NCI-H2107 (cell line): ENCODE measurements at places on chromosomes 2 and 18.

DNA sequence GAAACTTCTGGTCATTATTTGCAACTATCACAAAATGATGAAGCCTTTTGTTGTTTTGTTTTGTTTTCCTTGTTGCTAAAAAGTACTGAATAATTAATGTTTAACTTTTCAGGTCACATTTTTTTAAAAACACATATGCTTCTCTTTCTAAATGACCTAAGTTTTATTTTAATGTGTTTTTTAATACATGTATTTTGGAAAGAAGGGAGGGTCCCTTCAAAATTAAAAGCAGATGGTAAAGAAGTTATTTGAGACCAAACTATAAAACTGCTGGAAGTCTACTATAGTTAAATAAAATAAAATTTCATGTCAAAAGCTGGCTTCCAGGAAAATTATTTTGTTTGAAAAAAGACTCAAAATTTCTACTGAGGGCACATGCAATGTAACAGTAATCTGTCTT, 39.5 kb upstream of the ASNSD1 start:
- DNase-seq, result no peak

DNA sequence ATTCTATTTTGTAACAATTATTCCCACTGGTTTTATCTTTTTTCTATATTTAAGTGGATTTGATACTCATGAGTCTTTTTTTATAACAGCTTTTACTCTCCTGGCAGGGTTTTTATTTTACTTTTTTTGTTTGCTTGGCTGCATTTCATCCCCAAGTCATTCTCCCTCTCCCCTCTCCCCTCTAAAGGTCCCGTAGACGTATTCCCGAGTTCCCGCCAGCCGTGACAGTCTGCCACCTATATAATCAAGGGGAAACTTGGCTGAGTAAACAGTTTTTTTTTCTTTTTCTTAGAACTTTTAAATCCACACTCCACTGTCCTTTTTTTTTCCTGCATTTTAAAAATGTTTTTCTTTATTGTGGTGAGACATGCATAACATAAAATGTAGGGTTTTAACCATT, 433.1 kb upstream of the HS6ST1 start:
- DNase-seq, result no peak

DNA sequence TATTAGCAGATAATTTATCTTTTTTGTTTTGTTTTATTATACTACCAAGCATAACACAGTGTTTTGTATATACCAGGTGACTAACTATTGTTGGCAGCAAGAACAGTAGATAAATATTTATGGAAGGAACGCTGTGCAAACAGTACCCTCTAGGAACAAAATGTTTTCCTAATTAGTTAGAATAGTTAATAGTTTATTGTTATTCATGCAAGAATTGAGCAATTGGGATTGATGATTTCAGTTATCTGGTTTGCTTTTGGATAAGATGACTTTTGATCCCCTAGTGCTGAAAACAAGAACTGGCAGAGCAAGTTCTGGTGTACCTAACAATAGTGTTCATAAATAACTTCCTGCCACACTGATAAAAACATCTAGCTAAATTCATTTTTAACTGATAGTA, 323.3 kb downstream of the TGIF1 start:
- no peak for DNase-seq

- no peak for DNase-seq
Measured at GRCh38 chr2:53212576-53212975, 555.0 kb upstream of the CHAC2 start.

DNA sequence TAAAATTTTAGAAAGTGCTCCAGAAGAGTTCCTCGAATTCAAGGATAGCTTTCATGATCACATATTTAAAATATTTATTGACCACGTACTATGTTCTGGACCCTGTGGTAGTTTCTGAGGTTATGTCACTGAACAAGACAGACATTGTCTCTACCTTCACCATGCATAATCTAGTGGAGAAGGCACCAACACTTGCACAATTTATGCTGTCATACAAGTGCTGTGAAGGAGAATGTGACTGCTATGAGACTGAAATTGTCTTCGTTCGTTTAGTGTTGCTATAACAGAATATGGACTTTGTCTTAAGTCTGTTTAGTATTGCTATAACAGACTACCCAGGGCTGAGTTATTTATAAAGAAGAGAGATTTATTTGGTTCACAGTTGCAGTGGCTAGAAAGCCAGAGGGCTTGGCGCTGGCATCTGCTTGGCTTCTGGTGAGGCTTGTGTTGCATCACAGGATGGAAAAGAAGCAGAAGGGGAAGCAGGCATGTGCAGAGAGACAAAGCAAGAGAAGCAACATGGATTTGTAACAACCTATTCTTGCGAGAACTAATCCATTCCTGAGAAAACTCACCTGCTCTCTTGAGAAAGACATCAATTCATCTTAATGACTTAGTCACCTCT, 50.0 kb upstream of the RFX8 start:
- no peak for DNase-seq
